ENCODE measurements at places on chromosomes 2 and 18.

- DNase-seq, result peak; percentile 11
These were observed 174.0 kb downstream of the CCDC85A start for GRCh38 chr2:56357655-56358295.

- no peak for DNase-seq
These were observed 28.9 kb upstream of the ITGA6 start for GRCh38 chr2:172398440-172398839.

DNA sequence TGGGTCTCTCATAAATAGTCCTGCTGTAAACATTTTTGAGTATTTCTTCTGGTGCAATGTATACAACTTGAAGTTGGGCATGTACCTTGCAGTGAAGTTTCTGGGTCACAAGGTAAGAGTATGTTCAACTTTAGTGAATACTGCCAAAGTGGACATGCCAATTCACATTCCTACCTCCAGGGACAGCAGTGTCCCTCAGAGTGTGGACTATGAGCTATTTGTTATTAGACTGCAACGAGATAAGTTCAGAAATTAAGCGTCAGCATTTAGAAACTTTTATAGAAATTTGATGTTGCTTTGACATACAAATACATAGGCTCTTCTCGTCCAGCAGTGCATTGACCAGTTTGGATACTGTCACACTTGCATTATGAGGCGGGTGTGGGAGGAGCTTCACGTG is 7.2 kb upstream of the ACKR3 start:
- DNase-seq, result peak; percentile 15

- DNase-seq, result peak; percentile 63
These were observed 183.4 kb upstream of the RASGRP3 start for GRCh38 chr2:33292981-33293595.

GRCh38 chr2:204407204-204408014 is 137.9 kb upstream of the PARD3B start:
- peak; percentile 44 for DNase-seq

GRCh38 chr2:171855401-171855800 is 38.6 kb downstream of the SLC25A12 start:
- DNase-seq, result peak; percentile 77

DNA sequence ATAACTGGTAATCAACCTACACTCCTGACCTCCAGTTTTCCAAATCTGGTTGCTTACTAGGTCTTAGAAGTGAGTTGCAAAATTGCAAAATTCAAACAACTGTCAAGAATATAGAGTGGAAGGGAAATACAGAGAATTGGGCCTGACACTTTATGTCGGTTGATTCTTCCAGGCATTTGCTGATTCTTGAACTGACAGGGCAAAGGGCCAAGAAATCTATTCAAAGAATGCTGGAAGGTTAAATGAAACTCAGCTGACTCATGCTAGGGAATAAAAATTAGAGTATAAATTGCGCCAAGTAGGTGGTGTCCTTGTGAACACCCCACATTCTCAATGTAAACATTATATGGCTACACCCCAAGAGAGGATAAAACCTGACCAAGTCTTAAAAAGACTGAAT is 21.5 kb upstream of the ZSCAN30 start:
- peak; percentile 59 for DNase-seq

DNA sequence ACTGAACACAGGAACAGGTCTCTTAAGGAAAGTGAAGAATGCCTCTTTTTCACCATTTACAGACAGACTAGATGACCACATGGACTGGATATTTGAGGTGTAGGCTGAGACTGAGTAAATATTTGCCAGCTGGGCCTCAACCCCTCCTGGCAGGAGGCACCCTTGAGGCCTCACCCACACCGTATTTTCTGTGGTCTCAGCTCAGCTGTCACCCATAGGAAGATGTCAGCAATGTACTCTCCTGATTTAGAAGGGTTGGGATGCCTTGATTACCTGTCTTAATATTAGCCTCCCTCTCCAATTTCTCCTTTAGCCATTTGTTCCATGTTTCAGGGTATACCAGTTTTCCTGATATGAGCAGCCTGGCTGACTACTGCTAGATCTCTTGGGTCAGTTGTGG is 20.3 kb downstream of the ADCYAP1 start:
- DNase-seq, result no peak

- peak; percentile 94 for DNase-seq
These were observed 94.9 kb downstream of the FAM161A start for GRCh38 chr2:61759005-61759404.

- peak; percentile 89 for DNase-seq
These were observed 7.5 kb upstream of the MOCOS start for GRCh38 chr18:36179562-36180355.

GRCh38 chr2:11032396-11032795 is 120.7 kb downstream of the KCNF1 start:
- DNase-seq, result no peak

DNA sequence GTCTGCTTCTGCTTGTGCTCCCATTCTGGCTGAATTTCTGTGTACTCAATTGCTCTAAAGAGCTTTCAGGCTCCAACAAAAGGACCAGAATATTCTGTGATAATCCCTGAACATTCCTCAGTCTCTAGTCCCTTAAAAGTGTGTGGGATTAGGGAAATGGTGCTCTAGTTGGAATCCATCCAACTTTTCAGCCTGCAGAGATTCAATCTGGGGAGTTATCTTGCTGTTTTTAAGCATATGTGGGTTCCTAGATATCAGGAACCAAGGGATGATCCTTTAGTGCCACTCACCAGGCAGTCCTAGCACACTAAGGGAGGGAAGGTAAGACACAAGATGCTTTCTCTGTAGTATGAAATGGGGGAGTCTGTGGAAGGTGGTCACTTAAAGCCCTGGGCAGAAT is 140.3 kb upstream of the SLC1A4 start:
- no peak for DNase-seq

GRCh38 chr18:10560452-10561045 is 34.7 kb downstream of the NAPG start:
- DNase-seq, result peak; percentile 69

DNA sequence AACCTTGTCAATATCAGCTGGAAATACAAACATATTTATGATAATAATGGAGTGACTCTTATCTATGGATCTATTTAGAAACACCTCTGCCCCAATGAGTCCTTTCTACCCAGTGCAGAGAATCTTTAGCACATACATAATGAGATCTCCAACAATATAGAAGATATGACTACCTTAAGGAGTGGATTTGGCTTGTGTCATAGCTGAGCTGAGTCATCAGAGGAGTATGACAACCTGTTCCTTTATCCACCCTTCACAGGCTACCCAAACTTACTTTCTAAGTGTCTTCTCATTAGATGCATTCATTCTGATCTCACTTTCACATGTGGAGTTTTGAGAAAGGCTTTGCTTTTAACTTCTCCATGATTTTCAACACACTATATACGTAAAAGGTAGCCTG is 1218.9 kb downstream of the DSC3 start:
- DNase-seq, result peak; percentile 0

DNA sequence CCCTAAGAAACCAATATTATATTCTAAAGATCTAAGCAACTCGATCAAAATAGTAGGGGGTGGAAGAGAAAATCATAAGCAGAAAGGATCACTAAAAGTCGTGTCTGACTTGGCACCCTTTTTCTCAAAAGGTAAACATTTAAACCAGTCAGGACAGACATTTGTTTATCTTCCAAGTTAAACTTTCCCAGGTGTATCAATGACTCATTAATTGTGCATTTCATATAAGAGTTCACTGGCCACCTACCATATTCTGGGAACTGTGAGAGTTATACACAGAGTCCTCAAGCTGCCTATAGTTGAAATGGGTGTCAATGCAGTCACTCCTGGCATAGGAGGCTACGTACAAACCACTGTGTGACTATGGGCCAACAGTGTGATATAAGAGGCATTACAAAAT is 4.8 kb upstream of the ACVR1 start:
- no peak for DNase-seq

- DNase-seq, result no peak
These were observed 80.9 kb downstream of the CERS6 start for GRCh38 chr2:168536925-168537466.

DNA sequence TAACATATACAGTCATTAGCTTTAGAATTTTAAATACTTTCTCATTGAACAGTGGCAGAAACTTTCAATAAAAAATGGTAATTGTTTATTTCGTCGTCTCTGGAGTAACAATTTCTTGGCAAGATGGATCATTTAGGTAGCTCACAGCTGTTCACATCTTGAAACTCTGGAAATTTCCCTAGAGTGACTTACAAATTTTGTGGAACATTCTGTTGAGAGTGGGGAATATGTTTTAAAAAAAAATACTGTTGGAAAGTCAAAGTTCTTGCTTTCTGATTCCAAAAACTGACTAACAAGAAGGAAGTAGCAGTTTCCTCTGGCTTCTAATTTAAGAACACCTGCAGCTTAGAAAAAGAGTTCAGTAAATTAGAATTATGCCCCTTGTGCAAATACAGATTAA is 11.2 kb upstream of the CALCRL start:
- no peak for DNase-seq

DNA sequence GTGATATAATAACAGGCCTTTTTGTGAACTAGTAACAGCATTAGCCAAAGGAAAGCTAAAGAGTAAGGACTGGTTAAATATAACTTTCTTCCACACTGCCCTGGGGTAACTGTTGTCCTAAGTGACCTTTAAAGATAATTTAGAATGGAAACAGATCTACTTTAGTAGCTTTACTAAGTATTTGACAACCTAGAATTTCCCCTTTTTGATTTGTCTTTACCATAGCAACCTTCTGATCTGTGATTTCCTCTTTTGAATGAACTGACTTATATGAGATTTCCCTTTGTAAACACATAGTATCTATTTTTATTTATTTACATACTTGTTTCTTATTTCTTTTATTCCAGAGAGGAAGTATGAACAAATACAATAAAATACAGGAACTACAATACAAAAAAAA is 10.5 kb upstream of the KLF7 start:
- no peak for DNase-seq

GRCh38 chr2:1032030-1032429 is 81.4 kb downstream of the SNTG2 start:
- no peak for DNase-seq

DNA sequence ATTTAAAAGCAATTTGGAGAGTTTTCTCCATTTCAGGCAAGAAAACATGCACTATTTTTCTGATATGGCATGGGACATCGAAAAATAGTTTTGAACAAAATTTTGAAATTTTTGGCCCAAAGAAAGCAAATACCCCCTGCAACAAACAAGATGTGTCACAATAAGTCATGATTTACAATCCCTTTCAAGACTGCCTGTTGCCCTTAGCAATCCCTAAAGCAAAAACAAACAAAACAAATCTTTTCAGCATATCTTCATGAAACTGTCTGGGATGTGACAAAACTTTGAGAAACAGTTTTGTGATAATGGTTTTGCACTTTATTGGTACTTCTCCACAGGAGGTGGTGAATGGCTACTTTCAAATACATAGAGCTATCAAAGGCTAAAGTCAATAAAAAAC is 1888.7 kb upstream of the PIK3C3 start:
- DNase-seq, result peak; percentile 1

GRCh38 chr2:111712940-111713515 is 171.0 kb downstream of the ANAPC1 start:
- DNase-seq, result no peak

DNA sequence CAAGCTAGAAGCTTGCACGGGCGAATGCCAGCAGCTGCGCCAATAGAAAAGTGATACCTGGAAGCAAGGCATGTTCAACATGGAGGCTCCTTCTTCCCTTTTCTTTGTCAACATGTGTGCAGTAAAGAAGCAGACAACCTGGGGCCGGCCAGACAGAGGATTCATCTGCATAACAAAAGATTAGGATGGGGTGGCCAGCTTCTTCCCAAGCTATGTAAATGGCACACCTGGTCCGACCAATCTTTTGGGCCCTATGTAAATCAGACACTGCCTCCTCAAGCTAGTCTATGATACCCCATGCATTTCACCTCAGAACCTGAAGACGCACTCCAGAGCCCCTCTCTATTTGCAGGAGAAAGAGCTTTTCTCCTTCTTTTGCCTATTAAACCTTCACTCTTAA is 66.4 kb upstream of the TGFA start:
- no peak for DNase-seq

- DNase-seq, result no peak
These were observed 25.3 kb downstream of the RAB12 start for GRCh38 chr18:8634508-8634907.

- DNase-seq, result no peak
These were observed 18.7 kb downstream of the HNRNPLL start for GRCh38 chr2:38583994-38584393.

GRCh38 chr18:11310476-11311086 is 161.2 kb upstream of the PIEZO2 start:
- peak; percentile 38 for DNase-seq

DNA sequence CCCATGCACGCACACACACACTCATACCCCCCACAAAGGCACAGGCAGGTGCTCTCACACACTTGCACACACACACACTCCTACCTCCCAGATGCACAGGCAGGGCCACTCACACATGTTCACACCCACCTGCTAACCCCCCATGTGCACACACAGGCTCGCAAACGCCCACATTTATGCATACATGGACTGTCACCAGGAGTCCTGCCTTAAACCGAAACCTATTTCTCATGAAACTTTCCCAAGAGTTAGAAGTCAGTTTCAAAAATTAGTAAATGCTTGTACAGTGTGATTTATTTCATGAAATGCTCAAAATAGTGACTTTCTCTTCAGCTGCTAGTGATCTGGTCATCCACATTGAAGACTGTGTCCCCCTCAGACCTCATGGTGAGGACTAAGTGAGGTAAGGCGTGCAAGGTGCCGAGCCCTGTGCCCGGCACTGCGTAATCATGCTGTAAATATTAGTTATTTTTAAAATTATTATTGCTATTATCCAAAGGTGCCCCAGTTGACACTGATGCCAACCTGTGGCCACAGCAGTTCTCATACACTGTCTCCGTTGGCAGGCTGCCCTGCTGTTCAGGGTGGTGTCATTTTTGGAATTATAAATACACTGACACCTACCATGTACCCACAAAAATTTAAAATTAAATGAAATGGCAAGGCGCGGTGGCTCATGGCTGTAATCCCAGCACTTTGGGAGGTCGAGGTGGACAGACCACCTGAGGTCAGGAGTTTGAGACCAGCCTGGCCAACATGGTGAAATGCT is 12.4 kb downstream of the CNNM4 start:
- no peak for DNase-seq

DNA sequence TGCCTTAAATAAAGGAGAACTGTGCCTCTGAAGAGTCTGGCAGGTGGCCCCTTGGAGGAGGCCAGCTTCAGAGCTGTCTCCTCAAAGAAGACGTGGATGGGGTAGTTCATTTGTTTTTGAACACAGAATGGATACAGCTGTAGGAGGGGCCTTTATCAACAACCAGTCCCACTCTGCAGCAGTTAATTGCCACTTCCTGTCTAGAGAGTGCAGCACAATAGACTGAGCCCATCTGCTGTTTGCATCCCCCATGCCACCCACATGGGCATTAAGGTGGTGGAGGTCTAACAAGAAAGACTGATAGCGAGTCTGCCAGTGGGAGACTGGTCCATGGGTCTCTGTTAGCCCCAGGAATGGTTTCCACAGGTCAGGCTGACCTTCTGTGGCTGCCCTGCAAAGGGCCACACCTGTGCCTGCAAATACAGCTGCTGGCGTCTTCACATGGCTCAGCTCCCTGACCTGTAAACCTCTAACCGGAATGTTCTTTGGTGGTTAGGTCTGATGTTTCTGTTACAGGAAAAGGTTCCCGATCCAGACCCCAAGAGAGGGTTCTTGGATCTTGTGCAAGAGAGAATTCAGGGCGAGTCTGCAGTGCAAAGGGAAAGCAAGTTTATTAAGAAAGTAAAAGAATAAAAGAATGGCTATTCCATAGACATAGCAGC is 153.3 kb upstream of the ITGA6 start:
- no peak for DNase-seq

Data from iris pigment epithelial cell (primary cell).